ENCODE measurements at places on chromosomes 16 and 17.

GRCh38 chr16:82987767-82988166 is 361.0 kb downstream of the CDH13 start:
- DNase-seq, result peak; percentile 9

DNA sequence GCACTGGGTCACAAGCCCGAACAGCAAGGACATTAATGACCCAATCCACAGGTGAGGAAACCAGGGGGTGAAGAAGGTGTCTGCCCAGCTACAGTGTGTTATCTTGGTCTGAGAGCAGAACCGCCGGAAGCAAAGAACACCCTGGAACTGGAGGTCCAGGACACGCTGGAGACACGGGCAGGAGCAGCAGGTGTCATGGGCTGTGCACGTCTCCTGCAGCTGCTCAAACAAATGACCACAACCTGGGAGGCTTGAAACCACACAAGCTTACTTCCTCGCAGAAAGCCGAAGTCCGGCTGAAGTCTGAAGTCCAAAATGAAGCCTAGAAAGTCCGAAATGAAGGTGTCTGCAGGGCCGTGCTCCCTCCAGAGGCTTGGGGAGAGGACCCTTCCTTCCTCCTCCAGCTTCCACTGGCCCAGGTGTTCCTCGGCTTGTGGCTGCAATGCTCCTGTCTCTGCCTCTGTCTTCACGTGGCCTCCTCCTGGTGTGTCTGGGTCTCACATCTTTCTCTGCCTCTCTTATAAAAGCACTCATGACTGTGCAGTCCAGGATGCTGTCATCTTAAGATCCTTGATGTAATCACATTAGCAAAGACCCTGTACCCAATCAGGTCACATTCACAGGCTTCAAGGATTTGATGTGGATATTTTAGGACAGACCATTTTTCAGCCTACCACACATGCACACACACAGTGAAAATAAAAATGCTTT is 351.2 kb downstream of the C16orf95 start:
- DNase-seq, result no peak

GRCh38 chr16:72201387-72201786 is 29.4 kb upstream of the PMFBP1 start:
- peak; percentile 33 for DNase-seq

- DNase-seq, result no peak
Measured at GRCh38 chr17:13952009-13952750, 117.1 kb upstream of the COX10 start.

- no peak for DNase-seq
Measured at GRCh38 chr16:12060751-12061150, 84.2 kb downstream of the SNX29 start.

GRCh38 chr16:88976366-88977017 is 515 bp downstream of the CBFA2T3 start:
- DNase-seq, result no peak

DNA sequence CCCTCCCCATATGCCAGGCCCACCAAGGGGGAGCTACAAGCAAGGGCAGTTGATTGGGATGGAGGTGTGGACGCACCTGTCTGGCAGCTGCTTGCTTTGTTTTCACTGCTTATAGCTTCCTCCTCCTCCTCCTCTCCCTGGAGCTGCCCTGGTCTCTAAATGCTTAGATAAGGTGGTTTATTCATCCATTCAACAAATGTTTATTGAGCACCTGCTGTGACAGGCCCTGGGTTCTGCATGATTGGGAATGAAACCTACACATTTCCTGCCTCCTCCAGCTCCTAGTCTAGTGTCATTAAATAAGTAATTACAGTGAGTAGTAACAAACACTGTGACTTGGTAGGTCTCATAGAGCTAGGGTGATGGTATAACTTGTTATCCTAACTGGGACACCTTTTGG is 17.4 kb upstream of the MAP3K14 start:
- DNase-seq, result peak; percentile 94

GRCh38 chr16:80480664-80481063 is 60.1 kb upstream of the DYNLRB2 start:
- no peak for DNase-seq

GRCh38 chr17:20975566-20975965 is 67.2 kb downstream of the USP22 start:
- DNase-seq, result no peak

DNA sequence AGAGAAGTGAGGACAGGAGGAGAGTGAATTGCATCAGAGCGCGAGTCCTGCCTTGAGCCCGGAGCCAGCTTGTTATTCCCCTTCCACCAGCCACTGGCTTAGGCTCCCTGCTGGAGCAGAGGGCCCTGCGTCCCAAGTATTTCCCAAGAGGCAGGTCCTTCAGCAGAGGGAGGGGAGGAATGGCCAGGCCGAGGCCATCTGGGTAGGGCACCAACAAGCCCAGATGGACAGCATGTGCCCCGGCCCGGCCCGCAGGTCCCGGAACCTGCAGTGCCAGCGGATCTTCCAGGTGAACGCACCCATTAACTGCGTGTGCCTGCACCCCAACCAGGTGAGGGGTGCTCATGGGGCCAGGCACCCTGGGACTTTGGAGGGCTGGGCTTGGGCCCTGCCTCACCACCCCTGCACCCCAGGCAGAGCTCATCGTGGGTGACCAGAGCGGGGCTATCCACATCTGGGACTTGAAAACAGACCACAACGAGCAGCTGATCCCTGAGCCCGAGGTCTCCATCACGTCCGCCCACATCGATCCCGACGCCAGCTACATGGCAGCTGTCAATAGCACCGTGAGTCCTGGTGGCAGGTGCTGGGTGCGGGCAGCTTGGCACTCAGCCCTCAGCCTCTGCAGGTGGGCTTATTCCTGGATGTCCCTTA is 1.7 kb downstream of the MLST8 start:
- no peak for DNase-seq

Data from DMS153 (cell line).